ENCODE measurements at places on chromosomes 6 and 20.

DNA sequence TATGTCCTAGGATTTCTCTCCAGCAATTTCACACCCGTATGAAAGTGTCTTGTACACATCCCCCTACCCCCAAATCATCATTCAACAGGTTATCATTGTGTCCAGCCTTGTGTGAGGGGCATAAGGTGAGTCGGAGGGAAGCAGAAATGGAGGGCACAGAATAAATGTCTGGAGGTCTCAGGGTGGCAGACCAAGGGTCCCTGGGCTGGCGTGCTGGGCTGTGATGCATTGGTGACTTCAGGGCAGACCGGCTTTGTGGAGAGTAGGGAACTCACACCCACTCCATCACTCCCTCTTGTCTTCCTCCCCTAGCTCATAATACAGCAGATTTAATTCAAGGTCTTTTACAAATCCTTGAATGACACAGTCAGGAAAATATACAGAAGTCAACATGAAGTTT, 191.7 kb upstream of the PMEPA1 start:
- no peak for DNase-seq

GRCh38 chr6:158042245-158042798, 60.7 kb downstream of the SYNJ2 start:
- DNase-seq: peak; percentile 93

DNA sequence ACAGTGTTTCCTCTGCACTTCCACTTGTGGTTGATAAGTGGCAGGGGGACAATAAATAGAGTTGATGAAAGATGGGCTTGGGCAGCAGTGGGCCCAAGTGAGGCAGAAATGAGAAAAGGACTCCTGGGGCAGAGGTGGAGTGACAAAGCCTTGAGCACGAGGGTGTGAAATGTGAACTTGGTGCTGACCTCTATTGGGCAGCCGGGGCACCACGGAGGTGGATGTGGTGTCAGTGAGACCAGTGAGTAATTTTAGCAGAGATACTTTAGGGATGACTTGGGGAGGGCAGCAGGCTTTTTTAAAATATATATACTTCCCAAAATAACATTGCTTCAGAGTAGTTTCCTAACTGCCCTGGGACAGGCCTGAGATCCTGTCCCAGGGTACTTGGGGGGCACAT, 30.6 kb upstream of the MYLK2 start:
- DNase-seq: no peak

DNA sequence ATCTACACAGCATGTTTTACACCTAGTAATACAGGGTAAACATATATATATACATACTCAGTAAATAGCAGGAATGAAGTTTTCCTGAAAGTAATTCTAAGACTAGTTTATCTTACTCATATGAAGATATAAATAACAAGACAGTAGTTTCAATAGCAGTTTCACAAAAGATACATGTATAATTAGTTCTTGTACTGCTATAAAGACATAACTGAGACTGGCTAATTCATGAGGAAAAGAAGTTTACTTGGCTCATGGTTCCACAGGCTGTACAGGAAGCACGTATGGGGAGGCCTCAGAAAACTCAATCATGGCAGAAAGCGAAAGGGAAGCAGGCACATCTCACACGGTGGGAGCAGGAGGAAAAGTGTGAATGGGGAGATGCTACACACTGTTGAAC, 16.9 kb downstream of the RARS2 start:
- no peak for DNase-seq

- peak; percentile 78 for DNase-seq
Measured at GRCh38 chr6:154754152-154754551, 20.9 kb downstream of the SCAF8 start.

DNA sequence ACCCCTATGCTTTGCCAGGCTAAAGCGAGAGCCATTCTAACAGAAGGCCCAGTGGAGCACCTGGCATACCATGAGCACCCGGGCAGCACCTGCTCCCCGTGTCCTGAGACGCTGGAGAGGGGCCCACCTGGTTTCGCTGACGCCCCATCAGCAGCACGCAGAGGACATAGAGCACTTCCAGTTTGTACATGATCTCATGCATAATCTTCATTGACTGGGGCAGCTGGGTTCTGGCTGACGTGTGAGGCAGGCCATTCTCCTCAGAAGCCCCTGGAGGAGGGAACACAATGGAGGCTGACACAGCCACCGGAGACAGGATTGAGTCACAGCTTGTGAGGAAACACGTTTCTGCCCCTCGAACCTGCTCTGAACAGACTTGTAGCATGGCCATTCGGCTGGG, 65.4 kb downstream of the MYH7B start:
- DNase-seq: no peak

DNA sequence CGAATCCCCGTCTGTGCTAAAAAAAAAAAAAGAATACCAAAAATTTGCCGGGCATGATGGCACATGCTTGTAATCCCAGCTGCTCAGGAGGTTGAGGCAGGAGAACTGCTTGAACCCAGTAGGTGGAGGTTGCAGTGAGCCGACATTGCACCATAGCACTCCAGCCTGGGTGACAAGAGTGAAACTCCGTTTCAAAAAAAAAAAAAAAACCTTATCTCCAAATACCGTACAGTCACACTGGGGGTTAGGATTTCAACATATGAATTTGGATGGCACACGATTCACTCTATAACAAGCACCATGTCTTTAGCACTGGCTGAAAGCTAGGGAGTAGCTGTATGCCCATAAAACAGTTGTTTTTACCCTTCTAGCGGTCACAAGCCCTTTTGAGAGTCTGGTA, 3.8 kb downstream of the SMIM13 start:
- DNase-seq: no peak

DNA sequence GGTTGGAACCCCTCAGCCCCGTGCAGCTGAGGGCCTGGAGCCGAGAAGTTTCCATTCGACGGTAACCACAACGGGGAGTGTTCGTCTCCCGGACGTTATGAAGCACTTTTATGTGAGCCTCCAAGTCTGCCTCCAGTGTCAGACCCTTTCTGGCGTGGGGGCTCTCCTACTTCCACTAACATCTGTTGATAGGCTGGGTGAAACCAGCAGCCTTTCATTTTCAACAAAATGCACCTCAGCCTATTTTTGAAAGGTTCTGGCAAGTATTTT, 257.4 kb downstream of the THBS2 start:
- no peak for DNase-seq

DNA sequence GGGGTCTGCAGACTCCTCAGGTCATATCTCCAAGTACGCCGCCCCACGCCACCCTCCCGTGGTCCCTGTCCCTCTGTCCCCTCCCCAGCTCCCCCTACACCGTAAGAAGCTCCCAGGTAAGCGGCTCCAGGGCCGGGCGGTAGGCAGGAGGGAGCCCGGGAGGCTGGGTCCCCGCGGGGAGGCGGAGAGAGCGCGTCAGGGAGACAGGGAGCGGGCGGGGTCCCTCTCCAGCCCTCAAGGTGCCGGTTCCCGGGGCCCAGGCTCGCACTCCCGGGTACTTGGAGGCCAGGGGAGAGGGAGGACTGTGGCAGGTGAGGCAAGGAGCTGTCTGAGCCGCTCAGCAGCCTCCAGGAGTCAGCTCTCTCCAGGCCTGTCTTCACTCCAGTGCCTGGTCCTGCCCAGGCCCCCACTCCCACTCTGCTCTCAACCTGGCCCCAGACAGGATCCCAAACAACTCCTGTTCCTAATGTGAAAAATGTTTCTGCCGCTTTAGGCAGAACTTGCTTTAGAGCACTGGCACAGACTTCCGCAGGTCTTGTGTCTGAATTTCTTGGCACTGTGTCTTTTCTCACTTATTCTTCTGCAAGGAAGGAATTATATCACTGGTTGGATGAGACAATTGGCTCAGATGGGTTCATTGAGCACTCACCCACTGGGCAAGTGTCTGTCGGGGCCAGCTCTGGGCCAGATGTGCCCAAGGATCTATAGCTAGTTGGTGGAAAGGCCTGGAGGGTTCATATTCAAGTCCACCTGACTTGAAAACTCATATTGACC, 36.6 kb downstream of the HLA-G start:
- no peak for DNase-seq

GRCh38 chr6:31423550-31423949, 20.2 kb downstream of the MICA start:
- no peak for DNase-seq

- peak; percentile 88 for DNase-seq
Measured at GRCh38 chr6:158631678-158632537, 12.6 kb downstream of the DYNLT1 start.

DNA sequence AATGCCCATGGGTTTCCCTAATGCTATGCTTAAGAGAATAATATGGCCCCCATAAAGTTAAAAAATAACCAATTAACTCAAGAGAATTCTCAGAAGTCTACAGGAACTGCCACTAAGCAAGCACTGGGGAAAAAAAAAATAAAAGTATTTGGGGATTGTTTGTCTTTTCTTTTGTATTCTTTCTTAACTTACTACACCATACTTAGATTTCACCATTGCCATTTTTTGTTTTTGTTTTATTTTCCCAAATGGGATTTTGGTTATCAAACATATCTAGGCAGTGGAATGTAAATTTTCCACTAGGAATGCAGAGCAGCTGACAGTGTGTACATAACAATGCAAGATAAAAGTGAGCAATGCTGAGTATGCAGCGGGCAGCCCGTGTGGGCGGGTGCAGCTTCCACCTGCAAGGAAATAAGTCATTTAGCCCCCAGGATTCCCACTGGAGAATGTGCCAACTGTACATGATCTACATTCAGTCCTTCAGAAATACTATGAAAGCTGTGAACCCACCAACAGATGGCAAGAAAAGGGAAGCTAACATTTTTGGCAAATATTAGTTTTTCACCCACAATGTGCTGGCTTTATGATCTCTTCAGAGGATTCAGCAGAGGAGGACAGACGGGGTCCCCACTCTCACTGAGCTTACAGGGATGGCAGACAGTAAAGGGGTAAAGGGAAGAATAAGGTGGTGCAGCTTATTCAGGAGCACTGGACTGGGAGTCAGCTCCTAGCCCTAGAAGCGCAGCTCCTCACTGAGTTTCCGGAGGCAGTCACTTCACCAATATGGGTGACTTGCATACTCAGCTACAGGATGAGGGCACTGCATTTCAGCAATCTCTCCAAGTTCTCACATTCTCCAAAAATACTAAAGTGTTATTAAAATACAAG, 44.4 kb downstream of the DCDC2 start:
- DNase-seq: peak; percentile 61

- peak; percentile 20 for DNase-seq
Measured at GRCh38 chr20:36273414-36274180, 32.5 kb upstream of the DLGAP4 start.
